COR-L47 (cell line): ENCODE measurements at places on chromosomes 16 and 17.

GRCh38 chr17:63249256-63250004 lies 196.7 kb downstream of the CYB561 start:
- DNase-seq: no peak

GRCh38 chr16:52538511-52538910 lies 8.4 kb downstream of the TOX3 start:
- no peak for DNase-seq

DNA sequence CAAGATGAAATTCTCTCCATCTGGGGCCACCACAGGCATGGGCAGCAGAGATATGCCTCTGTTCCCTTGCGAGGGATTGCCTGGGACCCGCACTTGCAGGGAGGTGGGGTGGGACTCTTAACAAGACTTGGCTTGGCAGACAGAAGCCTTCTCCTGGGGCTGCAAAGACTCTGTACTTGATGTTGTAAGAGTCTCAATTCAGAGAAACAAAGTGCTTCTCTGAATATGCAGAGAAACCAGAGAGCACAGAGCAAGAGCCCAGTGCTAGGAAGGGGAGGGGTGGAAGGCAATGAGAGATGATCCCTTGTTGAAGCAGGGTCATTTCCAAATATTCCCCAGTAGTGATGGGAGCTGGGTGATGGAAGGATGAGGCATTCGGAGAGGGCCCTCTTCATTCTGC lies 2.2 kb downstream of the MMP28 start:
- no peak for DNase-seq

DNA sequence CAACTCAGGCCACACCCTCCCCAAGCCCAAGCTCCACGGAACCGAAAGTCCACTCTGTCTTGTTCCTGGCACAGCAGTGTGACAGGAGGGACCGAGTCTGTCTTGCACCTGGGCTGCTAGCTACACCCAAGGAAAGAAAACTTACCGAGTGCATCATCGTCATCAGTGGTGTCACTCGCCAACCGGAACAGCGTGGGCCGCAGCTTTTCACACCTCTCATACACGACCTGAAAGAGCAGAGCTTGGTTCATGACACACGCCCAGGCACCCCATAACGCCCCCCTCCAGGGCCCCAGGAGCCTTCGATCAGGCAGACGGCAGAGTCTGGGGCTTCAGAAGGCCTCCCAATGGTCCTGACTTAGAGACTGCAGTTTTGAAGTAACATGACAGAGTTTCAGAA lies 27.5 kb downstream of the GGA2 start:
- no peak for DNase-seq

- DNase-seq: no peak
These were observed 61.2 kb downstream of the ENGASE start for GRCh38 chr17:79135628-79136405.

DNA sequence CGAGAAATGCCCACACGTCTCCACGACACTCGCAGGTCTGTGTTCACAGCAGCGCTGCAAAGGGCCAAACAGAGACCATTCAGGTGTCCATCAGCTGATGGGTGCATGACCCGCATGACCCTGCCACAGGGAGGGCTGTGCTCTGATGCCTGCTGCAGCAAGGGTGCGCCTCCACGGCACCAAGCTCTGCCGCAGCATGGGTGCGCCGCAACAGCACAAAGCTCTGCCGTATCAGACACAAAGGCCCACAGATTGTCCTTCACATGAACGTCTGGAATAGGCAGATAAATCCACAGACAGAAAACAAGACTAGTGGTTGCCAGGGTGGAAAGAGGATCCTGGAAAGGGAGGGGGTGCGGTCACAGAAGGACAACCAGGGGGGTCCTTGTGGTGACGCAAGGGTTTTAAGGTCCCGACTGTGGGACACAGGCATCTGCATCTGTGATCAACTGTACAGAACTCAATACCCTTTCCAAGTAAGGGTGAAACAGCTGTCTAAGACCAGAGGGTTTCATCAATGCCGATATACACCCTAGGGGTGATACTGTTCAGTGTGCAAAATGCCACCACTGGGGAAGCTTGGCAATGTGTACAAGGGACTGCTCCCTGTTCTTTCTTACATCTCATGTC lies 121.0 kb downstream of the ANKRD11 start:
- DNase-seq: no peak

DNA sequence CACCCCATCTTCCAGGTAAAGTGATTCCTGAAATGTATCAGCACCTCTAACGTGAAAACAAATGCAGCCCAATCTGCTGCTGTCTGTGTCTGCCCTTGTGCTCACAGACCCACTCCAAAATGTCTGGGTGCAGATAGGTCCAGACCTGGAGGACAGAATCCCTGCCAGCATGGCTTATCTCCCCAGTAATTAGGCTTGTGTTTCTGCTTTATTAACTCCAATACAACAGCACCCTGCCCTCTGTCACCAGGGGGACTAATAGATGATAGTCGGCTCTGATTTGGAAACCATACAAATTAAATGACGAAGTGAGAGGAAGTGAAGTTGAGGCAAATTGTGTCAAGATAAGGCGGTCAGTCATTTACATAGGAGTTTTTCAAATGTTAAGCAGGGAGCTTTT lies 608.3 kb upstream of the SALL1 start:
- DNase-seq: no peak

GRCh38 chr16:23595246-23595950 lies 718 bp downstream of the NDUFAB1 start:
- DNase-seq: no peak

- peak; percentile 76 for DNase-seq
These were observed 7.0 kb downstream of the CORO6 start for GRCh38 chr17:29615492-29616299.

GRCh38 chr17:42405963-42406495 lies 17.0 kb downstream of the CAVIN1 start:
- peak; percentile 65 for DNase-seq

DNA sequence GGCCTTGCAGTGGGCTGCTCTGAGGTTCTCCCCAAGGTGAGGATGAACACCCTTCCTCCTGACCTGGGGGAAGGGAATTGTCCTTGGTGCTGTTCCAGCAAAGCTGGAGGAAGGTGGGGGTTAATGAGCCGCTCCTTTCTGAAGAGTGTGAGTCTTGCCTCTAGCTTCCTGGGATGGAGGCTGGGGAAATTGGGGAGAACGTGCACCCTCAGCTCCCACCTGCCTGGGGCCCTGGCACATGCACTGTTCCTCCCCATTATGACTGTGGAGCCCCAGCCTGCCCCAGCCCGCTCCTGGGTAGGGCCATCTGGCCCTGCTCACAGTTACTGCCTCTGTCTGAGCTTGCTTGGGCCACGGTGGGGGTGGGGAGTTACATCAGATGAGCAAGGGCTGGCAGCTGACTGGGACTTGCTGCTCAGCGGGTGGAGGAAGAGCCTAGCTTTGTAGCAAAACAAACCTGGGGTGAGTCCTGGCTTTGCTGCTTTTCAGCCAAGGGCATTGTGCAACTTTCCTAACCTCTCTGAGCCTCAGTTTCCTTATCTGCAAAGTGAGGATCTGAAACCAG lies 11.1 kb downstream of the TNS4 start:
- peak; percentile 70 for DNase-seq

GRCh38 chr17:40354221-40355122 lies 10.1 kb downstream of the GJD3 start:
- no peak for DNase-seq

GRCh38 chr17:28317966-28318758 lies 838 bp upstream of the TMEM97 start:
- DNase-seq: no peak

GRCh38 chr17:10605221-10605783 lies 51.8 kb downstream of the MYH3 start:
- no peak for DNase-seq

- DNase-seq: peak; percentile 81
These were observed 2.0 kb downstream of the NHERF2 start for GRCh38 chr16:2028620-2029220.

DNA sequence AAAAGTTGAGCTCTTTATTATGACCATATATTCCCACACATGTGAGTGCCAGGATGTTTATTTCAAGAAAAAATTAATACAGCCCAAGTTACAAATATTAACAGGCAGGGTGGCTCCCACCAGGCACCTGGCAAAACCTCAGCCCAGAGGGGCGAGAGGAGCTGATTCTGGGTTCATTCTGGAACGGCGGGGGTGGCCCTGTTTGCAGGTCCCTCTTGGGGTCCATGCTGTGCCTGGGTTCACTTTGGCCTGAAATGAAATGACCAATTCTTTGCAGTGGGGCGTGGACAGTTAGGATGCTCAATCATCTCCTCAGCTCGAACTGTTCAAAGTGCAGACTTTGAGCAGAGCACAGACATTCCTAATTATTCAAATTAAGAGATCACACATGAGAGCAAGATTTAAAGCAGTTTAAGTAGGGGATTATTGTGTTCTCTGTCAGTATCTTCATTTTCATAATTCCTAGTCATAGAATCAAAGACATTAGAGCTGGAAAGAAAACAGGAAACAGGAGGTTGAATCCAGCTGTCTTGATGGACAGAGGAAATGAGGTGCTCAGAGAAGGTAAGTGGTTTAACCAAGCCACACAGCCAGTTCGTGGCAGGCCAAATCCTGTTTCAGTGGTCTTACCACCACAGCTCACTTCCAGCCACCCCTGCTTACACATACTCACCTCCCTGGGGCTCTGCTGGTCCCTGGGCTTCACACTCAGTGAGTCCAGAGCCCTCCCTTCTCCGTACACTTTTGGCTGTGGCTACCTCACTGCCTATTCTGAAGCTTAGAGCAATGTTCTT lies 363.9 kb upstream of the TNRC6C start:
- no peak for DNase-seq

DNA sequence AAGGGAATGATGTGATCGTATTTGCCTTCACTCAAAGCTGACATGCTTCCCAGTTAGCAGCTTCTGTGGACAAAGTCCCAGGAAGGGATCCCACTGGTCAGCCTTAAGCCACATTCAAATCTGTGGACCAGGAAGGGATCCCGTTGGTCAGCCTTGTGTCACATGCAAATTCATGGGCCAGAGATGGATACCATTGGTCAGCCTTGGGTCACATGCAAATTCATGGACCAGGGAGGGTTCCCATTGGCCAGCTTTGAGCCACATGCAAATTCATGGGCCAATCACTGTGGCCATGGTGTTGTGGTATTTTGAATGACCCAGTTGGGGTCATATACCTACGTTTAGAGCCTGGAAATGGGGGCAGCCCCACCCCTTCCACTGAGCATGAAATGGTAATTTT lies 201.6 kb downstream of the HS3ST4 start:
- DNase-seq: no peak

- no peak for DNase-seq
These were observed 65.1 kb downstream of the NOG start for GRCh38 chr17:56658648-56659047.

- no peak for DNase-seq
These were observed 170.2 kb downstream of the RAB11FIP4 start for GRCh38 chr17:31561469-31562375.

- no peak for DNase-seq
These were observed 87.8 kb downstream of the CYB561 start for GRCh38 chr17:63358111-63358839.

- no peak for DNase-seq
These were observed at the start of gene ERBB2 for GRCh38 chr17:39699818-39700147. Gene ERBB2 (plus strand): TSS chr17:39700064. CDS start chr17:39700239, 175 bp downstream.

GRCh38 chr17:67376415-67376736 lies 705 bp upstream of the PITPNC1 start:
- no peak for DNase-seq

DNA sequence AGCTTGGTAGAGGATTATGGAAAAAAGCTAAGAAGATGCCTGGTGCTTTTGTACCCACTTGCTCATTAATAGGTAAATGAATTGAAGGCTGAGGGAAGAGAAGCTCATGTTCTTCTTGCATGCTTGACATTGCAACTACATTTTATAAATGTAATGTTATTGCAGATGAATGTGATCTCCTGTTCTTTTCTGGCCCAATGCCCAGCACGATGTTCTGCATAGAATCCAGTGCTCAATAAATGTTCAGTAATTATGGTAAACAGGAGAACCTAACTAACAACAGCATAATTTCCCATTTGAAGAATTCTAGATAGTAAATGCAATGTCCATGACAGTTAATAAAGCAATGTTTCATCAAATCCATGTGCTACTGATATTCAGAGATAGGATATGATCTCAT lies 638.2 kb upstream of the SOX9 start:
- peak; percentile 19 for DNase-seq

GRCh38 chr16:35196313-35196712 lies 1736.9 kb downstream of the TP53TG3F start:
- DNase-seq: no peak
